CD4-positive, alpha-beta T cell treated with Interferon alpha-2 for 1 hour (primary cell): ENCODE measurements at places on chromosomes 7 and 10.

- no peak for DNase-seq
These were observed 32.1 kb downstream of the FAS start for GRCh38 chr10:89022734-89023133.

- DNase-seq: no peak
These were observed 17.3 kb upstream of the BNIP3 start for GRCh38 chr10:131998845-131999681.

DNA sequence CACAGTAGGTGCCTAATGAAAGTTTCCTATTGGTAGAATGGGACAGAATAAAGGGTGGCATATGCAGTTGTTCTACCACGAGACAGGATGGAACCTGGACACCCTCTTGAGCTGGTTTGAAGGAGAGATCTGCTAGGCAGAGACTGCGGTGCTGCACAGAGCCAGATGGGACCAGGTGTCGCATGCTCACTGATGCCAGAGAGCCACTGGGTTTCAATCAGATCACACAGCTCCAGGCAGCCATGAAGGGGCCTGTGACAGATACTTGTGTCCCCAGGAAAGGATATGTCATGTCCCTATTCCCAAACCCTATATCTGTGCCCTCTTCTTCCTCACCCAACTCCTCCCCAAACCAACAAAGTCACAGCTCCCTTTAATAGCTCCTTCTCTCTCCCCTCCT, 235.7 kb downstream of the PRPF18 start:
- no peak for DNase-seq

DNA sequence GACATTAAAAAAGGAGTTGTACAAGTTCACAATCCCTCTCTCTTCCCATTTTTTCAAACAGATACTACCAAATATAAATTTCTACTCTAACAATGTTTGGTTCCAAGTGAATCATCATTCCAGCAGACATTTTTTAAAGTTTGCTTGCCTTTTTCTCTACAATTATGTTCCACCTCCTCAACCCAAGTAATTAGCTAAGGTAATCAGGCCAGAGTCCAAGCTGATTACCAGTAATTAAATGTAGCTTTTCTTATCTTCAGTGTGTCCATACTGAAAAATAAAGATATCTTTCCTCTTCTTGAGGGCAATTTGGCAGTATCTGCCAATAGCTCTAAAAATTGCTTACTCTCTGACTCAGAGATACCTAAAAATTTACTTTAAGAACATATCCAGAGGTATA, 126.0 kb downstream of the ITGB8 start:
- no peak for DNase-seq

- DNase-seq: no peak
These were observed 178.9 kb downstream of the ARHGAP21 start for GRCh38 chr10:24544776-24545175.

GRCh38 chr7:96962221-96962885, 43.0 kb upstream of the DLX6 start:
- no peak for DNase-seq

DNA sequence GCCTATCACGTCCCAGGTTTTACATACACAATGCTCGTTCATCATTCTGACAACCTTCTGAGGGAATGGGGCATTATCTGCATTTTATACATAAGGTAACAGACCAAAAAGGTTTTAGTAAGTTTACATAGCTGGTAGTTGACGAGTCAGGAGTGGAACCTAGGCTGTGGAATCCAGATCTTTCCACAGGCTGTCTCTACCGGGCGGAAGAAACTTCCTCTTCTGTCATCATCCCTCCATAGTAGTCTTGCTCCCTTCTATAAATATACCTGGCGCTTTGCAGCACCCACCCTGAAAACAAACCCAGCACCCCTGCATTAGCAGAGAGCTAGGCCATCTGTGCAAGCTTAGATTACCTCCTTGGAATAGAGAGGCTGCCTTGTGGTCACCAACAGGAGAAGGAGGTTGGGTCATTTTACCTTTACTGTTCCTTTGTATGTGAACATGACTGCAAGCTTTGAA, 1.3 kb downstream of the TSPAN13 start:
- no peak for DNase-seq

DNA sequence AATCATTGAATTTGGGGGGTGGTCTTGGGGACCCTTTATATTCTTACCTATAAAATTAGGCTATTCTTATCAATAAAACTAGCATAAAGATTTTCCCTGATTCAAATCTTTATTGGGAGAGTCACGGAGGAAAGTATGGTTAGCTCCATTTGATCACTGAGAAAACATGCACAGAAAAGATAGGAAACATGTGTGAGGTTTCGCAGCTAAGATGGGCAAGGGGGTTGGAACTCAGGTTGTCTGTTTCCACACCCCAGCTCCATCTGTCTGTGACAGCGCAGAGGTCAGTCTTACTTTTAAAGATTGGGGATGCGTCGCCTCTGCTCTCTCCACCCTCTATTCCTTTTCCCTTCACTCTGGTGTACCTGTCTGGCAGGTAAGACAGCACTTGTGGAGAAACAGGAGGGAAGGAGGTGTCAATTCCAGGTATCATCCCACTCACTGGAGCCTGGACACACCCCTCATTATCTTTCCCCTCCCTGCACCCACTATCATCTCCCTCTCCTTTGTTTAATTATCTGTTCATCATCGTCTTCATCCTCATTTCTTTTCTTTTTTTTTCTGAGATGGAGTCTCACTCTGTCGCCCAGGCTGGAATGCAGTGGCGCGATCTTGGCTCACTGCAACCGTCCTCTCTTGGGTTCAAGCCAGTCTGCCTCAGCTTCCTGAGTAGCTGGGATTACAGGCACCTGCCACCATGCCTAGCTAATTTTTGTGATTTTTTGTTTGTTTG, 2.4 kb upstream of the DENND10 start:
- DNase-seq: no peak

GRCh38 chr7:151446412-151446811, 6.5 kb upstream of the CRYGN start:
- no peak for DNase-seq

- DNase-seq: no peak
These were observed 121.6 kb downstream of the LRRC18 start for GRCh38 chr10:48818081-48818480.

GRCh38 chr10:107529350-107529749, 364.8 kb upstream of the SORCS1 start:
- no peak for DNase-seq

GRCh38 chr7:159118197-159118595, 26.5 kb downstream of the VIPR2 start:
- no peak for DNase-seq

GRCh38 chr10:124378881-124379471, 39.7 kb downstream of the OAT start:
- no peak for DNase-seq

DNA sequence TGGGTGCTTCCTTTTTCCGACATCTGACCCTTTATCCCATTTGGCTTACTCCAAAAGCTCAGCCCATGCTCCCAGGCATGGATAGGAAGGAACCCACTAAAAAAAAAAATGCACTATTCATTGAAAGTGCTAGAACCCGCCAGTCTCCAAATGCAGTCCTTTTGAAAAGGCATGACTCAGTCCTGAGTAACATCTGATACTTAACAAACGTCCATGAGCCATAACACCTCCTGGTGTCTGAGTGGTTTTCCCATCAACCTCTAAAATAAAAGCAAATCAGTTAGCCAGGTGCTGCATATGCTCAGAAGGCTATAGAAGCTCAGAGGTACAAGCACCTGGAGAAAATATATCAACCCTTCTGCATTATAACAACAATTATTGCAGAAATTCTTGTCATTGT, 45.0 kb upstream of the CACUL1 start:
- no peak for DNase-seq

DNA sequence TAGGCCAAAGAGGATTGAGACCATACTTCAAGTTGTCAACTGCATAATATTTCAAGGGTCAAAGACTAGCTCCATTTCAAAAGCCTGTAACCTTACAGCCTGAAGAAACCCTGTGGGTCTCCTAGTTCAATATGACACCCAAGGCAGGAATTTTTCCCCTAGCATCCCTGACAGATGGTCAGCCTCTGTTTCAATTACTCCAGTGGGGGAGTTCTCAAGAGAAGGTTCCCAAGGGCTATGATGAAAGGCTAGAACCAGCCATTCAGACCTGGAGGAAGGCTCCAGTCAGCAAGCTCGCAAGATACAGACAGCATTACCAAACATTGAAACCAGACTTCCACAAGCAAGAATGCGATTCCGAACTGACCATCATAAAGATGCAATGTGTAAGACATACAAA, 1.6 kb downstream of the HTR7 start:
- DNase-seq: no peak

DNA sequence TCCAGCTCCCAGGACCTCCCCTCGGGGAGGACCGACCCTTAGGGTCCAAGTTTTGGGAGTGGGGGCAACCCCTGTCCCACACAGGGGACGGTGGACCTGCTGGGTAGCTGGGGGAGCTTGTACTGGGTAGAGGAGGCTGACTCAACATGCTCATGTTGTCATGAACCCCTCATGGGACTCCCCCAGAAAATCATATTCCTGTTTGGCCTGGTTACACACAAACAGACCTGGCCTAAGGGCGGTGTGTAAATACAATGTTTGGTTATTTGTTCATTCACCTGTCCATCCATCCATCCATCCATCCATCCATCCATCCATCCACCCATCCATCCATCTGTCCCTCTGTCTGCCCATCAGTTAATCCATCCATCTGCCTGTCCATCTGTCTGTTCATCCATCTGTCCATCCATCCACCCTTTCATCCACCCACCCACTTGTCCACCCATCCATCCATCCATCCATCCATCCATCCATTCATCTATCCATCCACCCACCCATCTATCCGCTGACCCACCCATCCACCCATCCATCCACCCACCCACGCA, 92.9 kb downstream of the DNAJB6 start:
- no peak for DNase-seq

DNA sequence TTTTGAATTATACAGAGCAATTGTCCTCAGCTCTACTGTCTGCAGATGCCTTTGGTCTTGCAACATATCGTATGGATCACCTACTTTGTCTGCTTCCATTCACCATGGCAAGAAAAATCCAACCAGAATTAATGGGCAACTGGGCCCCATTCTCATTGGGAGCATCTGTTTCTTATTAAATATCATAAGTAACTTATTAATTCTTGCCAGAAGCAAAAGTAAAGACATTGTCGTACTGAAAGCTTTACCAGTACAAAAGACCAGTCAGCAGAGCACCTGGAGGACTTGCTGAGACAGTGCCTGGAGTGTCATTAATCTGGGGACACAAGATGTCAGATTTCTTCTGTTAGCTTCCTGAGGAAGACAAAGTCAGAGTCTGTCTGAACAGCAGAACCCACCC, 404.5 kb downstream of the INHBA start:
- no peak for DNase-seq

DNA sequence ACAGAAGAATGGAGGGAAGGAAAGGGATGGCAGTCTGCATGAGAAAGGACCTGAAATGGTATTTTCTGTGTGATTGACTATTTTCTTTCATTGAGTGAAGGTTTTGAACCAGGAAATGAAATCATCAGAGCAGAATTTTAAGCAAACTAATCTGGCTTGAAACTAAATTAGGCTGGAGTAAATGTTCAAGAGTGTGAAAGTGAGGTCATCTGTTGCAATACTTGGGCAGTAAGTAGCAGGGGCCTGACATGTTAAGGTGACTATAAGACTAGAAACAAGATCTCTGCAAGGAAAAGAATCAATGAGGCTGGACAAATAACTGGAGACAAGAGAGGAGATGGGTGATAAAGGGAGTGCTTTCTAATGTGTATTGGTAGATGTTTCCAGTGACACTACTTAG, 205.2 kb downstream of the NSUN6 start:
- no peak for DNase-seq

- DNase-seq: peak; percentile 37
These were observed 578 bp downstream of the CACUL1 start for GRCh38 chr10:118754229-118754555.

GRCh38 chr10:52950578-52950977, 178.0 kb upstream of the MBL2 start:
- DNase-seq: no peak

GRCh38 chr7:24038993-24039392, 245.0 kb upstream of the NPY start:
- DNase-seq: no peak

- no peak for DNase-seq
These were observed 58.6 kb upstream of the BAIAP2L1 start for GRCh38 chr7:98459529-98459928.

DNA sequence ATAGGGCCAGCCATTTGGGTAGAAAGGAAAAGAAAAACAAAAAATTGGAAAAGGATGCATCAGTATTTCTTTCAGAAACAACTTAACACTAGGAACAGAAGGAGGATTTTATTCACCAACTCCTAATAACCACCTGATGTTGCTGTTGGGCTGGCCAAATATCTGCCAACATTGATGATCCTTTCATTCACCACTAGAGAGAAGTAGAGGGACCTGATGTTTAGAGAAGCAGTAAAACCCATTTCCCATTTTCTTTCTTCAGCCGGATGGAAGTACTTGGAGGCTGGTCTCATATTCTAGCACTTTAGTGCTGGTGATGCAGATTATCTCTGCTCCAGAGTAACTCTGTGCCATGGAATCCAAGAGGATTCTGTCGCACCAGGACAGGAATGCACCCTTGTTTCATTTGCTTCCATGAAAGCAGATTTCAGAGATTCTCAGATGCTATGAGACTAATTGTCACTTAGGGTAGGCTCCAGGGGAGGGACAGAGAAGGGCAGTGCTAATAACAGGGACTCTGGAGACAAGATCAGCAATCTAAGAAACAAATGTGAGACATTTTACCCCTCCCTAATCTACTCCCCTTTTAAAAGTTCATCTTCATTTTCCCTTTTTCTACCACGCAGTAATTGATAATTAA, 3.1 kb downstream of the KLLN start:
- peak; percentile 73 for DNase-seq

DNA sequence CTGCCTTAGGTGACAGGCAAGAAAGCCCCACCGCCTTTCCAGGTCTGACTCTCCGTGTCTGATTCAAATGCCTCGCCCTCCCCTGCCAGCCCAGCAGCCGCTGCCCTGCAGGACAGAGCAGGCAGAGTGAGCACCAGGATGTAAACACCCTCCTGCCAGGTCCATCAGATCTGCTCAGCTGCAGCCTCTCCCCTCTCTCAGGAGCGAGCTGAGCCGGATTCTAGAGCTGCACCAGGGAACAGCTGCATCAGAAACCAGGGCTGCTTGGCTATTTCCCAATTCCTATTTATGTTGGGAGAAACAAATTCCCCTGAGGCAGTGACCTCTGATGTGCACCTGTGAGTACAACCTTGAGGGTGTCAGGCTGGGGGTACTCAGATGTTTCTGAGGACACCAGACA, 121.5 kb upstream of the ZMIZ1 start:
- no peak for DNase-seq

DNA sequence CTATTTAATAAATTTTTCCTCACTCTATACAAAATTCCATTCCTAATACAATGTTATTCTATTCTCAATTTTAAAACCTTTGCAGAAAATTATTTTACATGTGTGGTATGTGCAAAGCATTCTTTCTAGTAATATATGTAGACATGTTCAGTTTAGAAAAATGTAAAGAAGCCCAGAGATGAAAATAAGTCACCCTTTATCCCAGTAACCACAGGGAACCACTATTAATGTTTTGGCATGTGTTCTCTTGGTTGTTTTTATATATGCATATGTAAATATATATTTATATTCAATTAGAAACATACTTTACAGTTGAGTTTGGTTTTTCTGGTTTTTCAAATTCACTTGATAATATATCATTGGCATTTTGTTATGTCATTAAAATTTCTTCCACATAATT, 14.8 kb upstream of the GLCCI1 start:
- DNase-seq: no peak
